ENCODE measurements at places on chromosomes 3 and 15.

GRCh38 chr15:60797444-60798040 lies 318.6 kb upstream of the ICE2 start:
- no peak for DNase-seq

DNA sequence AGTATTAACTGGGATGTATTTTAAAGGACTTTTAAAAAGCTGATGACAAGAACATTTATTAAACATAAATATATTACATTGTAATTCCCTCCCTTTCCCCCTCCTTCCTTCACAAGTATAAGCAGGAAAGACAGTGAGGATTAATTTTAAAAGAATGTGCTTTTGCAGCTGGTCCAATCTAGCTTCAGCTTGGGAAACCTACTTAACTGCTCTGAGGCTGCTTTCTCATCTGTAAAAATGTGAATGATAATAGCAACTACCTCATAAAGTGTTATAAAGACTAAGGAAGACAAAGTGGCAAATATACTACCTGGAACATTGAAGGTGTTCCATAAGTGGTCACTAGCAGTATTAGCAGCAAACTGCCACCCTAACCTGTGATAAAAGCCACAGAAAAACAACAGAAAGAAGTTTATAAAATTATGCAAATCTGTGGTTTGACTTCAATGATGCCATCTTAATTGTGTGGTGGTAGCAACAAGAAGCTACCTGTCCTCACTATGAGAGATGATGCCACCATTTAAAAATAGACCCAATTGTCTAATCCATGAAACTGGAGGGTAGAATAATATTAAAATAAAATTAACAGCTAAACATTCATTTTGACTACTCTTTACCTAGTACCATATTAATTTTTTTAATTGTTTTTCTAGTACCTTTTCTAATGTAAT lies 20.0 kb downstream of the DHX36 start:
- no peak for DNase-seq

GRCh38 chr3:113829576-113830354 lies 8.8 kb upstream of the GRAMD1C start:
- DNase-seq, result no peak

GRCh38 chr3:97971679-97972567 lies at the start of gene RIOX2:
Gene RIOX2, minus strand, starts transcription at chr3:97972431. Its CDS starts 4,838 bp downstream, at chr3:97967593.
- DNase-seq, result peak; percentile 55

- peak; percentile 46 for DNase-seq
Measured at GRCh38 chr15:67080900-67081431, 15.6 kb downstream of the SMAD3 start.

DNA sequence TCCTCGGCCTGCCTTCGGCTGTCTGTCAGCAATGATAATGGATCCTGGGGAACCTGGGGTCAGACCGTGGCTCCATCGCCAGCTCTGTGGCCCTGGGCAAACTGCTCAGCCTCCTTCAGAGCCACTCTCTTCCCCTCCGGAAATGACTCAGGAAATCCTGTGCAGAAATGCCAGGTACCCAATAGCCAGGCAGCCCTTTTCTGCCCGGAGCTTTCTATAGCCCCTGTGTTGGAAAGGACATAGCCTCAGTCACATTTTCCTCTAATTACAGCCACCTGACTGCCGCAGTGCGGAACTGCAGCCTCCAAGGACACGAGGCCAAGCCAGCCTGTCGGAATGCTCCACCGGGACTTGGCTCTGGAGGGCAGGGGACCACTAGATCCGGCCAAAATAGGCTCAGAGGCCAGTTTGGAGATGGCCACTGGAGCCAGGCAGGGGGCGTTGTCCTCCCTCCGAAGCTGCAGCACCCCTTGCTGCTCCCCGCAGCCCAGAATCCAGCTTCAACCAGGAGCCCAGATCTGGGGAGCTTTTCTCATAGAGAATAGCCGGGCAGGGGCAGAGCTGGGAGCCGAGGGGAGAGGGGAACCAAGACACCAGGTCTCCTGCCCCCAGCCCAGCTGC lies 11.6 kb upstream of the ZXDC start:
- no peak for DNase-seq

- no peak for DNase-seq
Measured at GRCh38 chr3:70352215-70352614, 39.8 kb upstream of the MDFIC2 start.

DNA sequence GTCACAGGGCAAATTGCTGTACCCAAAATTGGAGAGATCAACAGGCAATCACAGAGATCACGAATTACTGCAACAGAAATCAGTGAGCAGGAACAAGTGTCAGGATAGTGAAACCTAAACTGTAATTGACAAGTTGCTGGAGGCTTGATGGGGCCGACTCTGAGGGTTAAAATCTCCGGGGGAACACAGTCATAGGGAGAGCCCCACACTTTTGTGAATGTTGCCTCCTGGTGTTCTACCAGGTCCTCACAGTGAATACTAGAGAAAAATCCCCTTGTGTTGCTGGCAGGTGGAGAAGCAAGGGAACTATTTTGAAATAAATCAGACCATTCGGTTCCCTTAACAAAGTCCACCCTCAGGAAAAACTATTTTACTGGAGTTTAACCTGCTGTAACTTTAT lies 697.5 kb upstream of the CBLB start:
- no peak for DNase-seq

GRCh38 chr15:73051391-73051806 lies 864 bp upstream of the NEO1 start:
- peak; percentile 27 for DNase-seq

GRCh38 chr3:65706301-65706700 lies 332.4 kb downstream of the MAGI1 start:
- DNase-seq, result peak; percentile 52

- DNase-seq, result no peak
Measured at GRCh38 chr3:196778755-196779154, 39.1 kb downstream of the PAK2 start.

DNA sequence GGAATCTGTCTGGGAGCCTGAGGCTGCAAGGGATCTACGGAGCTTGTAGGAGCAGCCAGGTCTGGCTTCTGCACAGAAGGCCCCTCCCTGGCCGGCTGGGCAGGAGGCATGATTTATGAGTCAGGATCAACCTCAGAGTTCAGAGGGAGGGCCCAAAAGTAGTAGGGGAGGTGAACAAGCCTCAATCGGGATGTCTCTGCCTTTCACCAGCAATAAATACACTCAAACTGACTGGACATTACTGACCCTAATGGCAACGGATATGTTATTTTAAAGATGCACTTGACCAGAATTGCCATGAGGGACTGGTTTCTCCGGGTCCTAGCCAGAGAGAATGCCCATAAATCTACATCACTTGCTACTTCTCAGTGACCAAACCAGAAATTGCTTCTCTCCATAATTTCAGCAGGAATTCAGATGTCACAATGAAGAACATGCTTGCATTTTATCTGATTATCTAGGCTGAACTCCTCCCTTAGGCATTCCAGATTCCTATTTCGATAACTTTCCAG lies 109.6 kb upstream of the LMOD3 start:
- DNase-seq, result no peak

GRCh38 chr15:40100123-40100946 lies 8.3 kb downstream of the BMF start:
- DNase-seq, result no peak

- DNase-seq, result no peak
Measured at GRCh38 chr3:151395806-151396205, 11.3 kb upstream of the P2RY12 start.

DNA sequence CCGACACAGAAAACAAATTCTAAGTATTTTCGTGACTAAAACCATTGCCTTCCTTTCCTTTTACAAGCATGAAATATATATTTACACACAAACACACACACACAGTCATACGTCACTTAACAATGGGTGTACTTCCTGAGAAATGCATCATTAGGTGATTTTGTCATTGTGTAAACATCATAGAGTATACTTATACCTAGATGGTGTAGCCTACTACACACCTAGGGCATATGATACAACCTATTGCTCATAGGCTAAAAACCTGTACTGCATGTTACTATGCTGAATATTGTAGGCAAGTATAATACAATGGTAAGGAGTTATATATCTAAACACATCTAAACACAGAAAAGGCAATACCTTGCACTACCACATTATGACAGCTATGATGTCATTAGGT lies 28.6 kb downstream of the COL6A5 start:
- DNase-seq, result no peak

DNA sequence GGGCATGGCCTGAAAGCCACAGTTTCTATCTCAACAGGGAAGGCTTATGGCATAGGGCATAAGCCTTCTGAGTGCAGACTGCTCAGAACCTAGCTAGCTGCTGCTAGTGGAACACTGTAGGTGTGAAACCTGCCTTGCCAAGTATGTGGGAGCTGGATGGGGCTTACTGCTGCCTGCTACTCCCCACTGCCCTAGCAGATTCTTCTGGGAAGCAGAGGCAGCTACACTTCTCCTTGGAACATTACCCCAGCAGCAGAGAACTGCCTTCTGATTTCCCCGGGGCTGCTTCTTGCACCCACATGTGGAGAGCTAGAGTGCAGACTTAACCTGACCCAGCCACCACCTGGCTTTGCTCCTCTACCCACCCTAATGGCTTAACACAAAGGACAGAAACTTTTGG lies 215.7 kb downstream of the POLQ start:
- no peak for DNase-seq

DNA sequence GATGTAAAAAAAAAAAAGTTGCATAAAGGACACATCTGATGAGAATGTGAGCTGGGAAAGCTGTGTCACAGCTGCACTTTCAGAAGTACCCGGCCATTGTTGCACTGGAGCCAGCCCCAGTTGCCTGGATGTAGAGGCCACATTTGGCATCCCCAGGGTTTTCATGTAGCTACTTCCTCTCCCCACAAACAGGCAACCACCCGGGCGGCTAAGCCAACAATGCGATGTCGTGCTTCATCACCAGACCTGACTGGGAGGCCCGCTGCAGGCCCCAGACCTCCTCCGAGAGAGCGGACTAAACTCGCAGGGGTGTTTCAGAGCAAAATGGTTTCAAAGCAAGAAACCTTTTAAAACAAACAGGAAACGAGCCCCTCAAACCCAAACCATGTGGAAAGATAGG lies 142.3 kb downstream of the TMCO5A start:
- DNase-seq, result no peak

DNA sequence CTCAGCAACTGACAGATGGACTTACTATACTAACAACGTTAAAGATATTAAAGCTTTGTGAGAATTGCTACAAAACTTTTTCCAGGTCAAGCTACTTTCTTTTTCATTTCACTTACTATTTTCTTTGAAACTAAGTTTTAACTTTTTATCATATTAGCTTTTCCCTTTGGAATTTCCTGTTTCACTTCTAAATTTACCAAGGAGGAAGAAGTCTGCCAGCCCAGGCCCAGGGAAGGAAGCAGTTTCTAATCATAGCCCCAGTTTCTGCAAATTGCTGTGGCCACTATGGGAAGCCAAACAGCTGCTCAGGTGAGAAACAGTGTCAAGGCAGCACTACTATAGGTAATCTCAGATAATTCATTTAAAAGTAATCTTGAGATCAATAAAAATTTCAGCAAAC lies 18.4 kb downstream of the CYFIP1 start:
- no peak for DNase-seq

DNA sequence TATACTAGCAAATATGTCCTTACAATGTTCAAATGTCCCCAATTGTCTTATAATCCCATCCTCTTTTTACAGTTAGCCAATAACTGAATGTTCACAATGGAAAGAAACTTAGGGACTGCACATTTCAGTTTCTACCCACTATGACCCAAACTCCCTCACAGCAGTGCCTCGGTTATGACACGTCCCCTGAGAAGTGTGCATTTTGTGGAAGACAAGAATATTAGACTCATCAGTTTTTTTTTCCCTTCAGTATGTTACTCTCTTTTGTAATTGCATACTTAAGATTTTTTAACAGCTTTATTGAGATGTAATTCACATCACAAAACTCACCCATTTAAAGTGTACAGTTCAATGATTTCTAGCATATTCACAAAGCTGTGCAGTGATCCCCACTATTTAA lies 64.8 kb downstream of the IGF2BP2 start:
- DNase-seq, result no peak

- no peak for DNase-seq
Measured at GRCh38 chr3:1406250-1406649, 313.4 kb downstream of the CNTN6 start.

All from spinal cord (tissue), 10 donors.